Stimulated activated CD8-positive, alpha-beta memory T cell treated with anti-CD3 and anti-CD28 coated beads, Interleukin-7, amount 100 ng/mL, for 1 hour (primary cell): ENCODE measurements at places on chromosomes 11 and 22.
A peak's percentile ranks its signal among the peaks of the same experiment; 100 is the strongest.

- no peak for DNase-seq
Observed at GRCh38 chr11:85596886-85597285, 30.3 kb downstream of the DLG2 start.

GRCh38 chr11:118006153-118006534 is 19.9 kb downstream of the IL10RA start:
- no peak for DNase-seq

DNA sequence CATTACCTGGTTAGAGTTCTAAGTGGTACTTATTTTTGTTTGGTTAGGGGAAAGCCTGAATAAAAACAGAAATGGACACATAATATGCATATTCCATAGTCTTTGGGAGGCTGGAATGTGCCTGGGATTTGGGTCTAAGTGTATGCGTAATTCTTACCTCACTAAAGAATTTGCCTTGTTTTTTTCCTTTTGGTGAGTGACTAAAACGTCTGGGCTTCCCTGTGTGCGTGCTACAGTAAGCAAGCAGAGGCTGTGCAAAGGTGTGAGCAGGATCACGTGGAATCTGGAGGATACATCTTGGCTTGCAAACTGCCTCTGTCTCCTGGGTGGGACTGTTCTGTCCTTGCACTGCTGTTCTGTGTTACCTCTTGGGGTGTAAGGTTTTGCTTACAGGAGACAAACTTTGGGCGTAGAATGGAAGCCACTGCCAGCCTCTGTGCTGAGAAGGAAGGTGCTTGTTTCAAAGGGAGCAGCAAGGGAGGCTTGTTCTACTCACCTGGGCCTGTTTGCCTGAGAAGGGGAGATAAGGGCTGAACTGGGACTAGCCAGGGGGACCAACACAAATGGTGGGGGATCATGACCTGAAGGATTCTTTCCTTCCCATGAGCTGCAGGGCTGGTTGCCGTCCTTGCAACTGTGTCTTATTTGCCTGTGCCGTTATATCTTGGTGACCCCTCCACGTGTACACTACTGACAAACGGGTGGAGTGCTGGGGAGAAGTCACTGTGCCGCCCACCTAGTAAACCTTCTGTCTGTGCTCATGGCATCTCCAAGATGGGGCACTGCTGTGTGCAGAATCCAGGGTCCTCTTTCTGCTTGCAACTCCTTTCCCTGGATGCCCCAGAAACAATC is 4.5 kb downstream of the NEAT1 start:
- DNase-seq: no peak

DNA sequence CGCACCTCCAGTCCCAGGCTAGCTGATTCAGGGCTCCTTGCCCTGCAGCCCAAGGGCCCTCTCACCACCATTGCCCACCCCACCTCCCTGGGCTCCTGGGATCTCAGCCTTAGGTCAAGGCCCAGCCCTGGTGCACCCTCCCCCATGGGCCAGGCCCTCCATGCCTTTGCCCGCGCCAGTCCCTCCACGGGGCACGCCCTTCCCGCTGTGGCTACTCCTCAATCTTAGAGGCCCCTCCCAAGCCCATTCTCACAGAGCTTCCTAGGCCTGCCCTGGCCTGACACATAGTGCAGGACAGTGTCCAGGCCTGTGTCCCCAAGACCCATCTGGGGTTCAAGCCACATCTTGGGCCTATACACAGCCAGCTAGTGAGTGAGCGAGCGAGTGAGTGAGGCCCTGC is 6.9 kb downstream of the GP1BB start:
- DNase-seq: no peak

DNA sequence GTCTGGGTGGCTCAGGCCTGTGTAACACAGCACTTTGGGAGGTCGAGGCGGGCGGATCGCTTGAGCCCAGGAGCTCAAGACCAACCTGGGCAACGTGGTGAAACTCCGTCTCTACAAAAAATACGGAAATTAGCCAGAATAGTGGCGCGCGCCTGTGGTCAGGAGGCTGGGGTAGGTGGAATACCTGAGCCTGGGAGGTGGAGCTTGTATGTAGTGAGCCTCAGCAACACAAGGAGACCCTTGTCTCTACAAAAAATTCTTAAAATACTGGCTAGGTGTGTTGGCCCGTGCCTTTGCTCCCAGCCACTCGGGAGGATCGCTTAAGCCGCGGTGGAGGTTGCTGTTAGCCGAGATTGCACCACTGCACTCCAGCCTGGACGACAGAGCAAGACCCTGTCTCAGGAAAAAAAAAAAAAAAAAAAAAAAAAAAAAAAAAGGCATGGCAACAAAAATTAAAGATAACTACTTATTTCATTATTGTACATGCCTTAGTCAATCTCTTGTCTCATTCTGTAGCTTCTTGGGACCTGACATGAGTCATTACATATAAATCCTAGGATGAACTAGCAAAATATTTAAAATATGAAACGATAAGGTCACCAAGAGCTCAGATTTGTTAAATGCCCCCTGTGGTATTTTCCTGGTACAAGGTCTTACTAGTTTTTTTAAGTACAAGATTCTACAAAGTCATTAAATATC is 1.1 kb downstream of the TAF1D start:
- no peak for DNase-seq

GRCh38 chr22:38402204-38402603 is 52.8 kb downstream of the KCNJ4 start:
- no peak for DNase-seq

DNA sequence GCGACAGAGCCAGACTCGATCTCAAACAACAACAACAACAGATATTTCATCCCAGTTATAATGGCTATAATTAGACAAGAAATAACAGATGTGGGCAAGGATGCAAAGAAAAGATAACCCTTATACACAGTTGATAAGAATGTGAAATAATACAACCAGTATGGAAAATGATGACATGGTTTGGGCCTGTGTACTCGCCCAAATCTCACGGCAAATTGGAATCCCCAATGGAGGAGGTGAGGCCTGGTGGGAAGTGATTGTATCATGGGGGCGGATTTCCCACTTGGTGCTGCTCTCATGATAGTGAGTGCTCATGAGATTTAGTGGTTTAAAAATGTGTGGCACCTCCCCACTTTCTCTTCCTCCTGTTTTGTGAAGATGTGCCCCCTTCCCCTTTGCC is 104.1 kb downstream of the C11orf87 start:
- DNase-seq: no peak

DNA sequence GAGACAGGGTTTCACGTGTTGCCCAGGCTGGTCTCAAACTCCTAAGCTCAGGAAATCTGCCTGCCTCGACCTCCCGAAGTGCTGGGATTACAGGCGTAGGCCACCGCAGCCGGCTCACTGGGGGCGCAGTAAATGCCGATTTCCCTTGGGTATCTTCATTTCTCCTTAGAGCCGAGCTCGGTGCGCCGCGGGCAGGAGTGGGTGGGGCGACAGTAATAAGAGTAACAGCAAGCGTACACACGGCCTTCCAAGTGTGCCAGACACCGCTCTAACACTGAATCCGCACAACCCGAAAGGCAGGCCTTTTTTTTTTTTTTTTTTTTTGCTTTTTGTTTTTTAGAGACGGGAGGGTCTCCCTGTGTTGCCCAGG is 500 bp upstream of the ADSL start:
- peak; percentile 25 for DNase-seq

GRCh38 chr11:112615238-112615637 is 346.0 kb upstream of the NCAM1 start:
- DNase-seq: no peak

DNA sequence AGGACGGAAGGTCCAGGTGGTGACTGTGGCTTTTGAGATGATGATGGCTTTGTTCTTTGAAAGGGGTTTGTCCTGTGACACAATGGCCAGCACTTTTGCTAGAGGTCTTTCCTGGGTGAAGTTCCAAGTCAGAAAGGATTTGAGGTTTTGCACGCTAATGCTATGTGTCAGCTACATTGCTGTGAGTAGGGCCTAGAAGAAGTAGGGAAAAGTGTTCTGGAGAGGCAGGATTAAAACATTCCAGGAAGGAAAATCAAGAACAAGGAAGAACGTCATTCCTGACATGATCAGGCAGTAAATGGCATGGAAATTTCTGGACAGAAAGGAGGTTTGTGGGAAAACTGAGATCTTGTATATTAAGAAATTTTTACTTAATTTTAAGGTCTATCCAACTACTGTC is 290.7 kb downstream of the NTM start:
- DNase-seq: no peak

DNA sequence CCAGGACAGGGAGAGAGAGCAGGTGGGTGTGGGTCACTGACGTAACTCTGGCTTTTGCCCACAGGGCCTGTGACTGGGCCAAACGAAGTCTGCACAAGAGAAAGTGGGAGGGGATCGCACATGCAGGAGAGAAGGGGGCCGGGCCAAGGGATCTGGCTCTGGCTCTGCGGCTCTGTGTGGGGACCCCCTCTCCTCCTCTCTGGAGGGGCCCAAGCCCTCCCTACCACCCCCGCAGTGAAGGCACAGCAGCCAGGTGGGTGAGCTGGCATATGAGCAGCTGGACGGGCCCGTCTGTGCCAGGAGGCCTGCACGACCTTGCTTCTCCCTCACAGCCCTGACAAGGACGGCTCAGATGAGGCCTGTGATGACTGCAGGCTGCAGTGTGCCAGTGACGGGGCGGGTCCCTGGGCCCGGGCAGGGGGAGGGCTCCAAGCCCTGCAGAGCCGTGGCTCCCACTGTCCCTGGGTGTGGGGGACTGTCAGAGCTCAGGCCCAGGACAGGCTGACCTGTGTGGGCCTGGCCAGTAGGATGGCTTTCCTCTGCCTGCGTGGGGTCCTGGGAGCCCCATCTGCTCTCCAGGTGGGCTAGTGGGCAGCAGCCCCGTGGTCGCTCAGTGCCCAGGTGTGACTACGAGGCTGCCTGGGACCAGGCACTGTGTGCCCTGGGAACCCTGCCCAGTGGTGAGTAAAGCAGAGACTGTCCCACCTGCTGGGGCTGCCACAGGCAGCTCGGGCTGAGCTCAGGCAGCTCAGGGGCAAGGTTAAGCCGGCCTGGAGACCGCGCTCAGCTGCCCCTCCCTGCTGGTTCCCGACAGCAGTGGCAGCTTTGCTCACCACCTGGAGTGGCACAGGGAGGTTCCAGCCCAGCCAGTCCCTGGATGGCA is 22.2 kb downstream of the MRGPRG start:
- DNase-seq: no peak

GRCh38 chr11:77090373-77091111 is 12.1 kb upstream of the OMP start:
- no peak for DNase-seq

GRCh38 chr11:69811431-69811830 is 7.8 kb downstream of the FGF3 start:
- no peak for DNase-seq

DNA sequence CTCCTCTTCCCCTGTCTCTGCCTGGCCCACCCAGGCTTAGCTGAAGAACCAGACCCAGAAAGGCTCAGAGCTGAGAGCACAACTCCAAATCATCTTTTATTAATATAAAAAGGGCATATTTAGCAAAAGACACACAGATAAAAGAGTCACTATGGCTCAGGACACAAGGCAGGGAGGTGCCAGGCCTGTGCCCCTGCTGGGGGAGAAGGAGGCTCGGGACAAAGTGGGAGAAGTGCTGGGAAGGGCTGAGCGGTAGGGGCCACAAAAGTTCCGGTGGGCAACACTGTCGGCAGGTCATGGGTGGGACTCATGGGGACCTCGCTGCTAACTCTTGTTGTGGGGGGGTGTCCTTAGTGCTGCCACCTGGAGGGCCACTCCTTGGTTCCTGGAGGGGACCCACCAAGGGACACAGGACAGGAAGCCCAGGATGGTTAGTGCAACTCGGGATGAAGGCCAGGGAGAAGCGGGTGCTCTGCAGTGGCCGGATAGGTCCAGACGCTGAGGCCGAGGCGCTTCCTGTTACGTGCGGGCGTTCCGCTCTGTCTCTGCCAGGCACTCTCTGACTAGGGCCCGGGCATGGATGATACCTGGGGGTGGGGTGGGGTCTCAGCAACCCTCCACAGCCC is 1.4 kb upstream of the PITPNM1 start:
- no peak for DNase-seq
